ENCODE measurements at places on chromosomes 6 and 20.

GRCh38 chr6:55825402-55826051, 49.9 kb downstream of the BMP5 start:
- peak; percentile 9 for DNase-seq

DNA sequence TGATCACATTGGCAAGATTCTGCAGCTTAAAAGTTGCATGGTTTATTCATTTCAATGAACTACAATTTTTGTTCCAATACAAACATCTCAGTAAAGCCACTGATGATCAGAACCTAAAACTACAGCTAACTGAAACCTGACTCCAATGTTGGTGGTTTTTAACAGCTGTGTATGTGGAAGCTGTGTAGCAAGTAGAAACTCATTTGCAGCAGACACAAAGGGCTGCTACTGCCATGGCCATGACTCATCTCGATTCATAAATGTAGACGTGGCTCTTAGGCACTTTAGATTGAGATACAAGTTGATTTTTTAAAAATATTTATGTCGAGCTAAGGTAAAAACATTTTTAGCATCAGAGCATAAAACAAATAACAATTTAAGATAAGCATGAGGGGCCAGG, 19.5 kb upstream of the MAP3K4 start:
- peak; percentile 85 for DNase-seq

DNA sequence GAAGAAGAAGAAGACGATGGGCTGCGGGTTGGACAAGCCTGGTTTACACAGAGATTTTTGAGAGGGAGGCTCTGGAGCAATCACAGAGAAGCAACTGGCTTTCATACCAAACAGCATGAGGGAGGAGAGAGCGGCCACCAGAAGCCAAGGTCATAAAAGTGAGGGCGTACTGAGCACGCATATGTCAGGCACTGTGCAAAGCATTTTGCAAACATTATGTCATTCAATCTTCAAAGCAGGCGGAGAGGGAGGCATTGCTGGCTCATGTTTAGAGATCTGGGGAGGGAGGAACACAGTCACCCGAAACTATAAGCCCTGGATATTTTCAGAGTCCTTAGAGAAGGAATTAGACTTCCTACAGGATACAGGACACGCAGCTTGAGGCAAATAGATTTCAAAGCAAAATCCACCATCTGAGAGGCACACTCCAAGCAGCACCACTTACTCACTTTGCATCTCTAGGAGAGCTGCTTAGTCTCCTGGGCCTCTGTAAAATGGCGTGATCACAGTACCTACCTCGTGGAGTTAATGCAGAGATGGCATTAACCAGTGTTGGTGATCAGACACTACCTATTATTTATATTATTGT, 24.6 kb downstream of the RAMACL start:
- peak; percentile 90 for DNase-seq

DNA sequence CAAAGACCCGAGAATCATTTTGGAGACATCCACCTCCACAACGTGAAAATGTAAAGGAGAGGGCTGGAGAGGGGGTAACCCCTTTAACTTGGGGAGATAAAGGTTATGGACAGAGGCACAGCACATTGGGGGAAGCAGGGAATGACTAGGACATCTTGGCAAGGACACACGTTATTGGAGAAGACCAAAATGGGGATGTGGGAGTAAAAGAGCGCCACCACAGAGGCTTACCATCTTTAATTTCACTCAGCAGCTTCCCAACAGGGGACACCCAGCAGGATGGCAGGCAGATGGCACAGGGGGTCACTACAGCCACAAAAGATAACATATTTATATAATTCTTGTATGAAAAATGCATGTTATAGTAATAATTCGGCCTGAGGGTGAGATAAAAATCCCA, 9.8 kb downstream of the C6orf52 start:
- no peak for DNase-seq

DNA sequence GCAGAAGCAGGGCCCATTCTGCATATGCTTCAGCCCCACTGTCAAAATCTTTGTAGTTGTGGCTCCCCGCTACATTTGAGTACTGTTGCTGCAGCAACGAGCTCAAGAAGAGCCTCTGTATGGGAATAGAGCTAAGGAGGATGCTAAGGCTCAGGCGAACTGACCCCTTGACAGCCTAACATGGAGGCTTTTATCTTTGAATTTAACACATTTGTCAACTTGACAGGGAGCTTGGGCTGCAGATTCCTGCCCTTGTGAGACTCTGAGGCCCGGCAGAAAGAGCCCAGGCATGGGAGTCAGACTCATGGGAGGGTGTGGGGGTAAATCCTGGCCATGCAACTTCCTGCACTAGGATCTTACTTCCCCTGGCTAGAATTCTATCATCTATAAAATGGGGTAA, 278.7 kb upstream of the CITED2 start:
- DNase-seq: no peak

GRCh38 chr6:38976801-38977500, 71.6 kb upstream of the GLP1R start:
- no peak for DNase-seq

- DNase-seq: peak; percentile 72
Measured at GRCh38 chr6:79868098-79868722, 79.1 kb downstream of the ELOVL4 start.

DNA sequence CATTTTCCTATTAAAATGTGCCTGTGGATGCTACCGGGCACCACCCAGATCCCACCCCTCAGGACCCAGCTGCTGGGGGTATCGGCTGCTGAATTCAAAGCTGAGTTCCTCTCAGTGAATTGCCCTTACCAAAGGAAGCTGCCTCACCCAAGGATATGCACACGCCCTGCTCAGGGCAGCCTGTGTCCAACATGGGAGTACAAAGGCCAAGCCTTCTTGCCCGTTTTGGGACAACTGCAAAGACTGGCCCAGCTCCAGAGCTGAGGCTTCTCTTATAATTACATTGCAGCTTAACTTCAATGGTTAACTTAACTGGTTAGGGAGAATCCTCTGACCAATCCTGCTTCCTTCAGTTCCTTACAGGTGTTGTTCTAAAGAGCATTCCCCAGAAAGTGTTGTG, 19.8 kb upstream of the FANCE start:
- DNase-seq: no peak

- DNase-seq: no peak
Measured at GRCh38 chr6:110432285-110432900, 17.0 kb upstream of the DDO start.

GRCh38 chr6:125809570-125810170, 18.9 kb downstream of the NCOA7 start:
- DNase-seq: no peak

- DNase-seq: no peak
Measured at GRCh38 chr6:34897130-34897529, 8.1 kb downstream of the ANKS1A start.

GRCh38 chr20:39954621-39955020, 734.4 kb downstream of the MAFB start:
- peak; percentile 70 for DNase-seq

DNA sequence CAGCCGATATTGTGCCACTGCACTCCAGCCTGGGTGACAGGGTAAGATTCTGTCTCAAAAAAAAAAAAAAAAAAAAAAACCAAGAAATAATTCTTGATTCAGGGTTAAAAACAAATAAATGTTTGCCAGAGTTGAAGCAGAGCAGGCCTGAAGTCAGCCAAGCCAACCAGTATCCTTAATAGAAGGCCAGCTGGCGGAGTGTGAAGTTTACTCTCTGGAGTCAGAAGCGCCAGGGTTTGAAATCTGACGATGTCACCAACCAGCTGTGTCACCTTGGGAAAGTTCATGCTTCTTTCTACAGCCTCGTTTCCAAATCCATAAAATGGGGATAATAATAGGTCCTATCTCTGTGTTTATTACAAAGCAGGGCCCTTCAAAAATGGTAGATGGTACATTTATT, 73.0 kb upstream of the ENPP5 start:
- DNase-seq: no peak

DNA sequence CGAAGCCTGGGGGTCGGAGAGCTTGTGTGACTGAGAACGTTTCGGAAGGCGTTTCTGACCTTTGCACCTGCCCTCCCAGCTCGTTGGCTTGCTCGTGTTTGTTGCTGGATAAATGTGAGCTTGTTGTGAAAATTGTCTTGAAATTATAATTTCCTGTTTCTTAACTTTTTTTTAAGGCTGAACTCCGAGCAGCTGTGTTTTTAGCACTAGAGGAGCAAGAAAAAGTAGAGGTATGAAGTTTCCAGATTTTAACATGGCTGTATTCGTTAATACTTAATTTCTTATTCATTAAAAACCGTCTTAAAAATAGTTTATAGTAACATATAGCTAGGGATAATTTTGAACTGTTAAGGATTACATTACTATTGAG, 672 bp downstream of the CEP43 start:
- no peak for DNase-seq

- no peak for DNase-seq
Measured at GRCh38 chr6:148443798-148444560, 101.3 kb downstream of the SASH1 start.

GRCh38 chr6:143279385-143279784, 171.1 kb downstream of the ADAT2 start:
- DNase-seq: peak; percentile 27

- DNase-seq: peak; percentile 94
Measured at GRCh38 chr20:62258499-62259293, 20.4 kb downstream of the OSBPL2 start.

GRCh38 chr6:108238322-108238721, 22.5 kb downstream of the SNX3 start:
- no peak for DNase-seq

DNA sequence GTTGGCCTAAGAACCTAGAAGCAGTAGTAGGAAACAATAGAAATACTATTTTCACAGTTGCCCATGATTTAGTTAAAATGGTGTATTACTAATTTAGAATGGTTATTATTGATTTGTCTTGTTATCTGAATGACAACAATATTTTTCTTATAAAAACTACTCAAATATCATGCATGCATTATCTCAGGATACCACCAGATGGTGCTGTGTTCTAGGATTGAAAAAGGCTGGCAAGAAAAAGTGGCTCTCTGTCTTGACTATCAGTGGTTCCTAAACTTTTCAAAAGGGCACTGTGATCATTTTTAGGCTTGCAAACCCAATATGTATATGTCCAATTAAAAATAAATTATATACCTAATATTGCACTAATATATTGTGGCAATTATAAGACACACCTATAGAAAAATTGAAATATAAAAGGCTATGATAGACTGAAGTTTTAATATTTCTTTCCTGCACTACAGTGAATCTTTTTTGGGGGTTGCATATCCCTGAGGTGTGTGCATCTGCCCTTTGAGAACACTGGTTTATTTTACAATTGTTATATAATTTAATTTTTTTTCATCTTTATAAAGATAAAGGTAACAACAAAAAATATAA, 131.7 kb upstream of the MLIP start:
- DNase-seq: peak; percentile 48

All from AG20443 (cell line).